ENCODE measurements at places on chromosomes 2 and 18.

- no peak for DNase-seq
These were observed 3.6 kb downstream of the SCRN3 start for GRCh38 chr2:174399171-174399570.

DNA sequence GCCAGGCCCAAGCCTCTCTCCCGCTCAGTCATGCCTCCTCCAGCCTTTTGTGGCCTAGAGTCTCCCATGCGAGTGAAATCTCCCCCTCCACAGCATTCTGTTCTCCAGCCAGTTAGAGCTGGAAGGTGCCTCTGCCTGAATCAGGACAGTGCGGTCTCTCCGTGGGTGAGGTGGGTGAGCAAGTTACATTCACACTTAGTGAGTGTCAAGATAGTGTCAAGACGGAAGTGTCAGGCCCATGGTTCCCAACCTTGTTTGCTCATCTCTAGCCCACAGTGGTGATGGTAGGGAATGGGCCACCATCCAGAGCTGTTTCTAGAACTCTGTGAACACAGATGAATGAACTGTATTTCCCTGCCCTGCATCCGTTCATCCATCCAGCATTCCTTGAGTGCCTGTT lies 59.5 kb downstream of the LPIN1 start:
- DNase-seq: no peak

DNA sequence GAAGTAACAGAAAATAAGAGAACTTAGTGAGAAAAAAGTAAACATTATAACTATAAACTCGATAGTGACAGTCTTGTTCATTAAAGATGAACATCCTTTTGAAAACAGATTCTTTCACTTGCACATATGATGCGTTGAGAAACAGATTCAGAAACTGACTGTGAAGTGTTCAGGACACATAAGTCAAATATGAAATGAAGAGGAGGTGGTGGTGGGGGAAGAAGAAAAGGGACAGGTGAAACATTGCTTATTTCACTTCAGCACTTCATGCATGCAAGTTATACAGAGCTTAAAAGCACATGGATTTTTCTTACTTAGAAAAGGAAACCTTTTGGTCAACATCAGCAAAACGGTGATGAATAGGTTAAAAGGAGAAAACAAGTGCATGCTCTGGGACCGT lies 42.5 kb downstream of the STAT4 start:
- DNase-seq: no peak

GRCh38 chr2:98571796-98572195 lies 36.5 kb downstream of the COA5 start:
- DNase-seq: no peak

DNA sequence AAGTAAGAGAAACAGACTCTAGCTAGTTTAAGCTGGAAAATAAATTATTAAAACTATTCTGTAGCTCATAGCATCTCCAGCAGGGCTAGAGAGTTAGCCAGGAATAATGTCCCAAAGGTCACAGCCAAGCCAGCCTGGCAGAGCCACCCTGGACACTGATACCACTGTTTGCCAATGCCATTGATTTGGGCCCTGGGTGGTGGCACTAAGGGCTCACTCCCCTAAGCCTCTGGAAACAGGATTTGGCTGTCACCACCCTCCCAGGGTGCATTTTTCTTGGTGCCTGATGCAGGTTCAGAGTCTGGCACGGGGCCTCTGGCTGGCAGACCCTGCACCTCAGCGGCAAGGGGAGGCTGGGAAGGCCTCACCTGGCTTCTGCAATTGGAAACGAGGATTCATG lies 7.1 kb downstream of the SH2D6 start:
- DNase-seq: no peak

DNA sequence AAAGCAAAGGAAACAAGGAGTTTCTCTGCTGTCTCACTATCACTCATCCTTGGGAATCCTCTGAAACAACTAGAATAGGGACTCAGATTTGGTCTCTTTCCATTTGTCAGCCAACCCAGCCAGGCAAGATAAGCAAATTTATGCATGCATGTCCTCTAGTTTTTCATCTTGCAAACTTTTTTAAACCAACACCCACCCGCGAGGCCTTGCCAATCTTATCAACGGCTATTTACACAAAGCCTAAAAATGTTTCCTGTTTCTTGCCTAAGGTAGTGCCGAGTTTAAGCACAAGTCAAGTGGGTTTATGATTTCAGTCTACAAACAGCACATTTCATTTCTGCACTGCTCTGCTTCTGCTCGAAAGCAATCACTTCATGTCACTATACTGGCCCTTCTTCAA lies 240.9 kb downstream of the STK39 start:
- DNase-seq: no peak

DNA sequence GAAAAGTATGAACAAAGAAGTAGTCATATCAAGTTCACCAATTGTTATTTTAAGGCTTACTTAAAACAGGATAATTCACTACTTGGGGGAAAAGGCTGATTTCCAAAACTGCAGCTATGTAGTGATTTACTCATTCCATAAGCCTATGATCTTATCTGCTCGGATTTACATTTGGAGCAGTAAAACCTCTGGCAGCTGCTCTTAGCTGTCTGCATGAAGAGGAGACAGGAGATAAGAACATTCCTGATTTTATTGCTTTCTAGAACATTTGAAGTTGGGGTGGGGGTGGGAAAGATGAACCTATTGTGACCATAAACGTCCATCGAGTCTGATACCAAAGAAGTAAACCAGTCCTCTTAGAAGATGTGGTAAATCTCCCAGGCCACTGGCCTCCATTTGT lies 120.9 kb downstream of the MMADHC start:
- no peak for DNase-seq

GRCh38 chr2:158560259-158560658 lies 103.5 kb downstream of the PKP4 start:
- no peak for DNase-seq

GRCh38 chr2:120957905-120958304 lies 222.2 kb downstream of the GLI2 start:
- DNase-seq: no peak

DNA sequence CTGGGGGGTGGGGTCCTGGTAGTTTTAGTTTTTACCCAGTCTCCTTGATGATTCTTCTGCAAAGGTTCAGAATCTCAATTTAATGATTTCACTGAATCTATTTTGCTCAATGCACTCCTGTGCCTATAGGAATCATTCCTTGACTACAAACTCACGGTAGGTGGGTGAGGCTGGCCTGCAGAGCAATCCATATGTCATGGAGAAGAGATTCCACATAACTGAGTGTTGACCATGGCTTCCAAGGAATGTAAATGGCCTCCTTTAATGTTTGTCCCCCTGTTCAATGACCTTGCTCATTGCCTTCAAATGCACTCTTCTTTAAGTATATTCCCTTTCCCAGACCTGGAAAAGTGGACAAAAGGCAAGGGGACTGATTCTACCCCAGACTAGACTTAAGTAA lies 12.5 kb downstream of the FAP start:
- no peak for DNase-seq

DNA sequence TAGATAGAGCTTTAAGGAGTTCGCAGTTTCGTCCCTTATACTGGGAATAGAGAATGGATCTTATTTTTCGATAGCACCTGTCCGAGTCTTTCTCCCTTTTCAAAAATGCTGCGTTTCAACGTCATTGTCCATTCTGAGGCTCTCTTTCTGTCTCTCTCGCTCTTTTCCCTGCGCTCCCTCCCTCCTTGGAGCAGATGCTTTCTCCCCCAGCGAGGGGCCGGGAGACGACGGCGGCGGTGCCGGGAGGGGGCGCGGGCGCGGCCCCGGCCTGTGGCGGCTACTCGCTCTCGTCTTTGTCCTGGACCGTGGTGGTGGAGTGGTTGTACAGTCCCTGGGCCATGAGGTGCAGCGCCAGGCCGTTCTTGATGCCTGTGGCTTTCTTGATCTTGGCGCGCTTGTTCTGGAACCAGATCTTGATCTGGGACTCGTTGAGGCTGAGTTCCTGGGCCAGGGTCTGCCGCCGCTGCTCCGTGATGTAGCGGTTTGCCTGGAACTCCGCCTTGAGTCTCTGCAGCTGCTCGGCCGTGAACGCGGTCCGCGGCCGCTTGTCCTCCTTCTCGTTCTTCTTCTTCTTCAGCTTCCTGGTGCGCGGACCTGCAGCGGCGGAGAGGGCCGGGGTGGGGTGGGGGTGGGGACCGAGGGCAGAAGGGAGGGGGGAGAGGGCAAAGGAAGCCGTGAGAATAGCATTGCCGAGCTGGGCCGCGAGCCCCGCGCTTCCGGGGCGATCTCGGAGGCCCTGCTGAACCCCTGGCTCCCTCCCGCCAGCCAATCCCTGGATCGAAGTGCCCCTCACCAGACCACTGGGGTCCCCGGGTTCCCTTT lies 4.6 kb downstream of the EN1 start:
- DNase-seq: no peak

DNA sequence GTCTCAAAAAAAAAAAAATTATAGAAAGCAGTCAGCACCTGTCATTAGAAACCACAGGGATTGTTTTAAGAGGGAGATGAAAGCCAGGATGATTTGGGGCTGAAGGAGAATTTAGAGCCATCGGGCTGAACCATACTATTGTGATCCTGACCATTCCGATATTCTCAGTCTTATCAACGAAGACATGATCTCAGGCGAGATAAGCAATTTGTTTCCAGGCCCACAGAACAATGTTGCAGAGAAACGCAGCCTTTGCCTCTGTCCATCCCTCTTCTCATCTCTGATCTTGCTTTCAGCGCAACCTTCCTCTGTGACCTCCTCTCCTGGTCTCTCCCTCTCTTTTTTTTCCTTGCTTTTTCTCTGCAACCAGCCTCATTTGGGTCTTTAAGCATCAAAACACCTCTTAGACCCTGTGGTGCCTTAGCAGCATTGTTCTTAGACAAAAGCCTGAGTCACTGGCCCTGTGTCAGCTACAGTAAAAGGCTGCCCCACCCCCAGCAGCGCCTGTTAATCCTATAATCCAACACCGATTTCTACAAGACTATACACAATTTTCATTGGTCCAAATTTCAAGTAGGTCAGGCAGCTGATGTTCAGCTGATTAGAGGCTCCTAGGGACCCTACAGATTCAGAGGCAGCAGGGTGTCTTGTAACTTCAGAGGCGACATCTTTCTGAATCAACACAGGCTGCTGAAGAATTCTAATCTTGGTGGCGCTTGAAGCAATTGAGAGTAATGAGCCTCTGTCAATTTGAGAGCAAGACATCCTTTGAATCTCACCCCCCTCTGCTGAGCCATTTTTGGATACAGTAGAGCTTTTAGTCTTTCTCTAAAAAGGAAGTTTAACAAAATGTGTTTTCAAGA lies 206.0 kb downstream of the NCK2 start:
- DNase-seq: no peak

GRCh38 chr2:150946831-150947230 lies 314.8 kb downstream of the RBM43 start:
- DNase-seq: no peak

GRCh38 chr2:51959696-51960095 lies 927.8 kb upstream of the NRXN1 start:
- no peak for DNase-seq

DNA sequence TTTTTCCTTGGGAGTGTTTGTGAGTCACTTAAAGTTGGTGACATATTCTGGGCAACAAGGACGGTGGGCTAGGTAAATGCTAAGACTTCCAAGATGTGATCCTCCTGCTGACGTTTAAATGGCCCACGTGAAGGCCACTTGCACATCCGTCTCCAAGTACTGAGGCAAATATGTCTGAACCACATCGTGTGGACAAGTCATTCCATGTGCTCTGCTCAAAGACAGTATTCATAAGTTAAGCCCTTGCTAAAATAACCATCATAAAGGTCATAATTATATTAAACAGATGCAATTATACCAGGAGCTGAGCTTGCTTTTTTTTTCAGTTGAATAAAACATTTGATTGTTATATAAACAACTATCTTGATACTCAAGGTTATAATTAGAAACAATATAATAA lies 44.8 kb downstream of the SPP2 start:
- peak; percentile 29 for DNase-seq

DNA sequence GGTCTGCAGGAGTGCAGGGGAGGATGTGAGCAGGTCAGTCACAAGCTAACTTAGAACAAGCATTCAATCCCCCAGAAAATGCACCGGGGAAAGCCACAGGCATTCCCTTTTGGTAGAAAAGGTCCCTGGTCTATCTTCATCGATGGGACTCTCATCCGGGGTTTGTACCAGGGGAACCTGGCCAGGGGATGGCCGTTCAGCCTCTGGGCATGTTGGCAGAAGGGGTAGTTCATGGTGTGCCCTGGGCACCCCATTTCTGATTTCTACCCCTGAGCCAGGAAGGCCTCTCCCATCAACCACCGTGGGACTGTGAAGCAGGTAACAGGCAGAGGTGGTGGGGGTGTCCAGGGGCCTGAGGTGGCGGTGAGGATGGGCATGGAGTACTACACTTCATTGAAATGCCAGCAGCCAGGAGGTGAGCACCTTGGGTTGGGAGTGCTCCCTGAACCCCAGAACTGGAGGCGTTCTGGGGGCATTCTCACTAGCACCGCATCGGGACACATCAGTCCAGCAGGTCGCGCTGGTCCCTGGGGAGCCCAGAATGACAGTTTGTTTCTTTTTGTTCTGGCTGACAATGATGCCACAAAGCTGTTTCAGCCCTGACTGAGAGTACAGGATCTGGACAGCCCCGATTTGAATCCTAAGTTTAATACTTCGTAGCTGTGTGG lies 172.3 kb downstream of the SMAD7 start:
- DNase-seq: no peak

- DNase-seq: no peak
These were observed 263.2 kb downstream of the MEIS1 start for GRCh38 chr2:66698091-66698490.

DNA sequence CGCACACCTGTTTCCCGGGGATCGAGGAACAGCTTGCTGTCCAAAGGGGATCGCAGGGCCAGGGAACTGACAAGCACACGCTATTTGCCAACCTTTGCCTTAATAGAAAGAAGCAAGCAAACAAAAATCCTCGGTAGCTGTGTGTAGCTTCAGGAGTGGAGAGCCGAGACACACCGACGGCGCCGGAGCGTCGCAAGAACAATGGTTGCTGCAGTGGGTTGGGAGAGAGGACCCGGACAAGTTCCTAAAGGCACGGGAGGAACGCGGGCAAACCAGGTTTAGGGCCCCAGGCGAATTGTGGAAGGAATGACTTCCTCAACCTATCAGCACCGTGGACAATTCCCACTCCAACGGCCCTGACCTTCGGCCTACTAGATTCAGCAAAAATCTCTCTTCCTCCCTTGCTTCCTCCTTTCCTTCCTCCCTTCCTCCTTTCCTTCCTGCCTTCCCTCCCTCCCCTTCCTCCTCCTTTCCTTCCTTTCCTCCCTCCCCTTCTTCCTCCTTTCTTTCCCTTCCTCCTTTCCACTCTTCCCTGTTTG lies 4.9 kb upstream of the NEUROD1 start:
- DNase-seq: no peak

DNA sequence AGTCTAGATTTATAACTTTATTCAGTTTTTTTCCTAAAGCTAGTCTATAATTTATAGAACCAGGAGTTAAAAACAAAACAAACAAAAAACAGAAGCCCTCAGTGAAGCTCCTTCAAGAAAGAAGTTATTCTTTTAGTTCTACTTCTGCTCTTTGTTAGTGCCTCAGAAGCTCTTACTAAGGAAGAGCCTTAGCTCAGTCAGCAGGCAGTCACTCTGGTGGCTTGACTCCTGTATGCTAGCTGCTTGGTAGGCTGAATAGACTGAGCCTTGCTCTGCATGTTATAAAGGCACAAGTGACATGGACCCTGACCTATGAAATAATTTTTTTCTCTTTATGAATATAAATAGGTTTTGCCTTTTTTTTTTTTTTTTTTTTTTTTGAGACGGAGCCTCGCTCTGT lies 24.8 kb downstream of the NCOA1 start:
- no peak for DNase-seq

All from NCI-H2081 (cell line).